ENCODE measurements at places on chromosomes 3 and 15. TPM values are rescaled to one million over a fixed set of nuclear protein-coding genes. Genes with fewer than 3 reads are reported as not detected.

SLC27A2 gene
- total RNA-seq: 3.2 TPM

SYNPR gene
- total RNA-seq: not detected

ACOX2 gene
- 24.8 TPM for total RNA-seq

DNA sequence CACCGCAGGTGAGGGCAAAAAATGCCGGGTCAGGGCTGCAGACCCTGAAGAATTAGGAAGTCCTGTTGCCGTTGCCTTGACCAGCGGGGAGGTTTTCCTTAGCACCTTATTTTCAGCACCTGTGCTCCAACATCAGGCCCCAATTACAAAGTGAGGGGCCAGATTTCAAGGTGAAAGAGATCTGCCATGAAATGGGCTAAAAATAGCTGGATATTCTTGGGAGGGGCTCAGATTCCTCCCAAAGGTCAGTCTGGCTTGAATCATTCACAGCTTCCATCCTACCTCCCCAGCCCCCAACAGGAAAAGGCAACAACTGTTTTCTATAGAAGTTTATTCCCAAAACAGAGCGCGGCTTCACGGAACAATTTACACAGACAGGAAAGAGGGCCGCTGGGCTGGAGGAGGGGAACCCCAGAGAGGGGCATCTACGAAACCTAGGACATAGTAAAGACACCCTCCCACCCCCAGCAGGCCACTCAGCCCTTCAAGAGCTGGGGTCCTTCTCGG is 941 bp upstream of the SLC26A6 start:
- H3K4me1 ChIP-seq: peaks cover 30% of the 10 kb centered on the region
- peak overlapping the region; percentile 96 for H3K4me3 ChIP-seq
- H3K27me3 ChIP-seq: no peaks in the 10 kb centered on the region
- no peak for DNase-seq

- no peaks in the 10 kb centered on the region for H3K36me3 ChIP-seq
- H3K27ac ChIP-seq: no peak overlapping the region
- H3K4me1 ChIP-seq: peaks cover 12% of the 10 kb centered on the region
- no peaks in the 10 kb centered on the region for H3K27me3 ChIP-seq
- DNase-seq: no peak
Measured at GRCh38 chr3:37970802-37971201, 19.8 kb upstream of the VILL start.

DNA sequence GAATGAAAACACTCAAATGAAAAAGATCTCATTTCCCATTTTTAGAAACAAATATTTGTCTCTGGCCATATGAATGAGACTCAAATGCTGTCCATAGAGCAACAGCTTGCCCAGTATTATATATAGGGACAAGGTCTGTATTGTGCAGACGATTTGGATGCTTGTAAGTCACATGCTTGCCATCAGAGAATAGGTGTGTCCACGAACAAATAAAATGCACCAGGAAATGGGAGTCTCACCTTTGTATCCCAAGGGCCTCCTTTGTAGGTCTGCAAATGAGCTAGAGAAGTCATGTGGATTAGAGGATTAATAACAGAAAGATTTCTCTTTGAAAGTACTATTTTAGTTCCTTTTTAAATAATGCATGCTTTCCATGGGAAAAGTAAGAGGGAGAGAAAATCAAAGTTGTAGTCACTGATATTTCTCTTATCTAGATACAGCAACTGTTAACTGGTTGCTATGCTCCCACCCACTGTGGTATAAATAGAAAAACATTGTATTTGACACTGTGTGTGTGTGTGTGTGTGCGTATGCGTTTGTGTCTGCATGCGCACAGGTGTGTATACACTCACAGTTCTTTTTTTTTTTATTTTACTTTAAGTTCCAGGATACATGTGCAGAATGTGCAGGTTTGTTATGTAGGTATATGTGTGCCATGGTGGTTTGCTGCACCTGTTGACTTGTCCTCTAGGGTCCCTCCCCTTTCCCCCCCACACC is 383.4 kb upstream of the ARRDC4 start:
- no peak overlapping the region for H3K4me3 ChIP-seq
- H3K27me3 ChIP-seq: no peaks in the 10 kb centered on the region
- no peaks in the 10 kb centered on the region for H3K36me3 ChIP-seq
- H3K4me1 ChIP-seq: no peaks in the 10 kb centered on the region
- H3K27ac ChIP-seq: no peak overlapping the region

DNA sequence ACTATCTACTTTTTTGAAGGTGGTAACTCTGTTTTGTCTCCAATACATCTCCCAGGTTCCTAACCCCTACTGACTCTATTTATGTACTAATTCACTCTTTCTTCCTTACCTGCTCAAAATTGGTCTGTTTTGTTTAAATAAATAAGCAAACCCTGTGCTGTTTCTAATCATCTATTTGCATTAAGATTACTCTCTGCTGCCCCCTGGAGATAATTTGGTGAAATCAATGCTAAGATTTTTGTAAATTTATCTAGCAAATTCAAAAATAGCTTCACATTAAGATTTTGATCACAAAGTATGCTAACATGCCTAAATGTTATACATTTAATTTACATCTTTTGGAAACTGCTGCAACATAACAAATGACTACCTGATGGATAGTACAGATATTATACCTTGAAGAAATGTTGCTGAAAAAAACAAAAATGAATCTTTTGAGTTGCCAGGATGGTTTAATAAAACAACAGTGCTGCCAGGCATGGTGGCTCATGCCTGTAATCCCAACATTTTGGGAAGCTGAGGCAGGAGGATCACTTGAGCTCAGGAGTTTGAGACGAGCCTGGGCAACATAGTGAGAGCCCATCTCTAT is 4.4 kb upstream of the CD200R1 start:
- H3K4me1 ChIP-seq: no peaks in the 10 kb centered on the region
- H3K27me3 ChIP-seq: no peaks in the 10 kb centered on the region
- DNase-seq: no peak
- H3K36me3 ChIP-seq: no peaks in the 10 kb centered on the region
- H3K4me3 ChIP-seq: no peak overlapping the region

- no peaks in the 10 kb centered on the region for H3K4me1 ChIP-seq
- no peak for DNase-seq
- H3K27ac ChIP-seq: no peak overlapping the region
- H3K4me3 ChIP-seq: no peak overlapping the region
Measured at GRCh38 chr15:50143255-50143860, 24.3 kb upstream of the ATP8B4 start.

GRCh38 chr3:131762981-131763564 is 260.3 kb upstream of the MRPL3 start:
- H3K4me1 ChIP-seq: no peaks in the 10 kb centered on the region
- H3K4me3 ChIP-seq: no peak overlapping the region
- DNase-seq: no peak
- no peak overlapping the region for H3K27ac ChIP-seq
- H3K36me3 ChIP-seq: no peaks in the 10 kb centered on the region

DNA sequence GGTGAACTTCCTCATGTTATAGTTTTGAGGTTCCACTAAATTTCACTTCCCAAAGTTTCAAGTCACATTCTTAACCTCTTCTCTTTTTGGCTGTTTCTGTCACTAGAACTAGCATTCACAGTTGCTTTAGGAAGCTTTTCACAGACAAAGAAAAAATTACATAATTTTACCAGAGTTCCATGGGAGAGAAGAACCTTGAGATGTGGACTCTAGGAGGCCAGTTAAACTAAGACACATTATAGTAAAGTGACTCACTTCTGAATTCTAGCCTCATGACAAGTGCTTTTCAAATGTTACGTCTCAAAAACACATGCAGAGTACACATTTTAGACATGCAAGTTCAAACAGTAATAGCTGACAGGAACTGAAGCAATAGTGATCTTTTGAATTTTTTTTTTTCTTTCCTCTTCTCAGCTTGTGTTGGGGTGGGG is 39.9 kb upstream of the LRTM1 start:
- no peak overlapping the region for H3K4me3 ChIP-seq
- no peaks in the 10 kb centered on the region for H3K36me3 ChIP-seq
- no peak for DNase-seq

DNA sequence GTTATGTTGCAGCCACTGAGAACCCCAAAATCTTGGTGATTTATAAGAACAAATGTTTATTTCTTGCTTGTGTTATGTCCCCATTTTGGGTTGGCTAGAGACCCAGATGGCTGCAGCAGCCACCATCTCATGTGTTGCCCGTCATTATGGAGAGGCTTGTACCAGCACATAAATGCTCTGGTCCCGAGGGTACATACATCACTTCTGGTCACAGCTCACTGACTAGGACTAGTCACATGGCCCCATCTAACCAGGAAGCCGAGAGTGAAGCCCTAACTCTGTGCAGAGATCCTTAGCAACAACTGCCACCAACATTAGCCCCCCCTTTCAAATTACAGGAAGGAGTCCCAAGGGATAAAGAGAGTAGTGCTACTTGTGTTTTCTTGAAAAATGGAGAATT is 25.5 kb upstream of the HACD2 start:
- peaks cover 12% of the 10 kb centered on the region for H3K36me3 ChIP-seq
- H3K27ac ChIP-seq: no peak overlapping the region
- no peak overlapping the region for H3K4me3 ChIP-seq
- no peak for DNase-seq
- no peaks in the 10 kb centered on the region for H3K27me3 ChIP-seq

Measured in vagina (tissue), 2 donors.